Effector memory CD4-positive, alpha-beta T cell (primary cell): ENCODE measurements at places on chromosomes 2 and 18.

- DNase-seq, result no peak
These were observed 410.3 kb downstream of the LRATD1 start for GRCh38 chr2:15042801-15043217.

GRCh38 chr18:75173125-75173432 is 35.9 kb downstream of the PTGR3 start:
- no peak for DNase-seq

DNA sequence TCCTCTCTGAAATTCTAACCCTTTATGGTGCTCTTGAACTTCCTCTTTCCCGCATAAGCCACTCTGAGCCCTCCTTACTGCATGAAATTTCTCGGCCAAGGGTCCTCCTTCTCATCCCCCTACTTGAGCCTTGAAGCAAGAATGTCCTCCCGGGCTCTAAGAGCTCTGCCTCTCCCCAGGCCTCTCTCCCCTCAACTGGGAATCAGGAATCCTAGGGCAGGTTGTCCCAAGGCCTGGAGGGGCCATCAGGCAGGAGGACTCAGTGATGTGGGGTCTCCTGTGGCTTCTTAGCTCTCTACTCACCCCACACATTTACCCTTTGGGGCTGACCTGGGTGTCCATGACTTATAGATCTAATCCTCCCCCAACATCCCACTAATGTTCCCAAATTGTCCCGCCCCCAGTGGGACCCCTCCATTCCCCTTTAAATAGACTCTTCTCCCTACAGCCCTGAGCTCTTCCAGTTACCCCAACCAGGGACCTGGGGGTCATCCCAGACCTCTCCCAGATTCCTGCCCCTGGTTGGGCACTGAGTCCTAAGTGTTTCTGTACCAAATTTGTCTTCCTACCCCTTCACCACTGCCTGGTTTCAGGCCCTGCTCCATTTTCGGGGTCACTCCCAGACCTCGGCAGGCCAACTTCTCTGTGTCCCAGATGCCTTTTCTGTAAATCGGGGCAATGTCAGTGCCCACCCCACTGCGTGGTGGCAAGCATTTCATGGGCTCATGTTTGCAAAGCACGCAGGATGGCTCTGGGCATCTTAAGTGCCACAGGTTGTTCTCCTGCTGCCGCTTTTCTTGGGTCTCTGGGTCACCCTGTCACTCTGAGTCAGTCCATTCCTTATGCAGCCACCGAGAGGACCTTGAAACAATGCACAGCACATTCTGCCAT is 171.2 kb downstream of the ASB1 start:
- DNase-seq, result no peak

DNA sequence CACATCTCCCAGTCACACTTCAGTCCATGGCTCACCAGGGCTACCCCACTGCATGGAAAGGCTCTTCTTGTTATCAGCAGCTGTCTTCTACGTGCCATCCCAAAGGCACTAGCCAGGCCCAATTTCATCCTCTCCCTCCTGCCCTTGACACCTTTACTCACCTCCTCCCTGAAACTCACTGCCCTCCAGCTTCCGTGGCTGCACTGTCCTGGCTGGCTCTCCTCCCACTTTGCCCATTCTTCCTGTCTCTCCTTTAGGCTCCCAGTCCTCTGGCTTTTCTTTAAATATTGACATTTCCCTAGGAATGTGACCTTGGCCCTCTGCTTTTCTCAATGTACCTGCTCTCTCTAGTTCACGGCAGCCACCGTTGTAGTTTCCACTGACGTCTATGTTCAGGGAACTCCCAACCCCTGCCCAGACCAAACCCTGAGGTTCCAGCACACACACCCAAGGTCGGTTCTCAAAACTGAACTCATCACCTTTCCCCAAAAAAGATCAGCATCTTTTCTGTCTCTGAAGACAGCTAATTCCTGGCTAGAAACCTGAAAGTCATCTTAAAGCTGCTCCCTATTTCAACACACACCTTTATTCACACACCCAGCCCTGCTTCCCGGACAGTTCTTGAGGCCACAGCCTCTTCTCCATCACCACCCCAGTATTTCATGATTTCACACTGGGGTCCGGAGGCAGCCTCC is 36.7 kb downstream of the WDFY1 start:
- DNase-seq, result no peak

DNA sequence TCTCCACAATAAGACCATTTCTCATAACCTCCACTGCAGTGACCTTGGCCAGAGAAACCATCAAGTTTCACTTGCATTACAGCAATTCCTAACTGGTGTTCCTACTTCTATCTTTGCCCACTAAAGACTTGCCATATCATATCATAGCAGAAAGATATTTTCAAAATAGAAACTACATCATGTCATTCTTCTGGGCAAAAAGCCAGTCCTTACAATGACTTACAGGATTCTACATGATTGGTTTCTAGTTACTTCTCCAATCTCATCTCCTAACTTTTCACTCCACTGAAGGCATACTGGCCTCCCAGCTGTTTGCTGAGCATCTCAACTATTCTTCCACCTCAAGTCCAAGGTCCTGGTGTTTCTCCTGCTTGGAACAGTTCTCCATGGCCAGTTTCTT is 151.4 kb downstream of the HNMT start:
- no peak for DNase-seq

- no peak for DNase-seq
These were observed 4.9 kb downstream of the GPR55 start for GRCh38 chr2:230920167-230920566.

GRCh38 chr18:55095584-55095983 is 136.3 kb upstream of the CCDC68 start:
- no peak for DNase-seq

- no peak for DNase-seq
These were observed 982 bp downstream of the HJURP start for GRCh38 chr2:233853353-233853752.

- no peak for DNase-seq
These were observed 12.5 kb upstream of the INPP5D start for GRCh38 chr2:233047667-233048066.

- DNase-seq, result no peak
These were observed 72.6 kb downstream of the ACTR2 start for GRCh38 chr2:65300134-65300760.

- DNase-seq, result no peak
These were observed 42.2 kb downstream of the FEZ2 start for GRCh38 chr2:36555789-36556188.

DNA sequence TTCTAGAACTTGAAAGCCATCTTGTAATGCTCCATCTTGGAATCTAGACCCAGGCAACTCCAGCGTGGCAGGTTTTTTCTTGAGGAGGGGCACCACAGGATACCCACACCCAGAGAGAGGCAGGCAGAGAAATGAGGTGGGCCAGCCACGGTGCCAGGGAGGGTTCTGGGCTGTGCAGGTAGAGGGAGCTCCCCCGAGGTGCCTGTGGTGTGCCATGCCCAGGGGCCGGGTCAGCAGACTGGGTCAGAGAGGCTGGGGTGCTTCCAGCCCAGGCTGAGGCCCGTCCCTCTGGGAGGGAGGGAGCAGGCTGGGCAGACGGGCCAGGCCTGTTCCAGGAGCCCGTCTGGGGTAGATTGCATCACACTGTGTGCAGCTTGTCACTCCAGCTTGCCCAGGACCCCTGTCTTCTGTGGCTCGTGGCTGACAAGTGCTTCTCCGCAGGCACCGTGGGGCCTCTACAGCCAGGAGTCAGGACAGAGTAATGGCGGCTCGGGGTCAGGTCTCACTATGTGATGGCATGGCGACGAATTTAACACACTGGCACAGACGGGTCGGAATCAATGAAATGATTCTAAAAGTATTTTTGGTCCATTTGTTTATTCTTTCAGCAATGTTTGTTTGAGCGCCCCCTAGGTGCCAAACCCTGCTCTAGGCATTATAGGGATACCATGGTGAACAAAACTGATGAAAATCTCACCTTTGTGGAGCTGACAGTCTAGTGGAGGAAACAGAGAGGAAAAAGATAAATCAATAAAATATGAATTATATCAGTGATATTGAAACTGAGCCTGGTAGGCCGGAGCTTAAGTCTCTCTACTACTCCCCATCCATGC is 144.0 kb downstream of the ACOXL start:
- DNase-seq, result no peak
